ENCODE measurements at places on chromosomes 6 and 20.

DNA sequence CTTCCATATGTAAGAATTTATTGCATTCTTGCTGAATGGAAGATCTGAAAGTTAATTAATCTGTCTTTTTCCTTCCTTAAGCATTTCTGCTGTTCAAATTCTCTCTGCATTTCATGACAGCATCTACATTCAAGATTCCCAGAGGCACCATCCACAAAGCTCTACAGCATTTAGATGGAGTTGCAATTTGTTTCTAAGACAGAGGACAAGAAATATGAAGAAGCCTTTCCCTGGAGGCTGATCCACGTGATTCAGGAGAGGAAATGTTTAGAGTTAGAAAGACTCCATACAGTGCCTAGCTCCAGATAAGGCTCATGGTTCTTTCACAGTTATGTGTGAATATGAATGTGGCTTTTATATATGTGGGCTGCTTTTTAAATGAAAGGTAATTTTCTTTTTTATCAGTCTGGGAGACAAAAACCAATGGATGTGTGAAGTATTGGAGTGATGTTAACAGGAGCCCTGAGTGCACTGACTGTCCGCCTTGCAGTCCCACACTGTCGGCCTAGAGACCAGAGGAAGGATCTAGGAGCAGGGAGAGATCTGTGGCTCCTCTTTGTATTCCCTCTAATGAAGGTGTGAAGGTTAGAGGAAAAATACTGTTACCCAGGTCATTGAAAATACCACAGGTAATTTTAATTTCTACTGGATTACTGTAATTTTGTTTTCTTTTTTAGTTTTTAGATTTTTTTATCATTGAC is 686.6 kb upstream of the GJE1 start:
- DNase-seq: no peak

GRCh38 chr6:82015526-82015925 is 232.0 kb downstream of the IBTK start:
- DNase-seq: no peak

DNA sequence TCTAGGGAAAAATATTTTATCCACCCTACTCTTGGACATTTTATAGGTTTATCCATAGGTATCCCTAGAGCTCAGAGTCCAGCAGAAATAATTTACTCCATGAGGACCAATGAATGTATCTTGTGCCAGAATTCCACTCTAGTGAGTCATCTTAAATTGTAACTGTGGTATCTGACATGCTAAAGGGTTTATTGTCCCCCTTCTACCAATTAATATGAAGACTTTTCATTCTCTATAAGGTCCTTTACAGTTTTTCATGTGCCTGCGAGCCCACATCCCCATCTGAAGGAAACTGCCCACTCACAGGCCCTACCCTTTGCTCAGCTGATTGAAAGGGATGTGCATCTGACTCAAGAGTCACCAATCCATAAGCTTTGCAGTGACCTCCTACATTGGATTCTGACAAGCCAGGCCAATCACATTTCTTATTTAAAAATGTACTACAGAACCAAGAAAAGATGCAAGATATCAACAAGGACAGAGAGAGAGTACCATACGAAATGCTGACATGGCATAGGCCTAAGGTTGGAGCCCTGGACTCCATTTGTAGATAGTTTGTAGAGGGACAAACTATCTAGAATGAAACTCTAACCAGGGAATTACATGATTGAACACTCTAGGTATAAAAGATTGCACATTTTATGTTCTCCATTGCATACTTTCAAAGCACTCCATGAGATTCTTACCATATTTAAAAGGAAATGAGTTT is 93.4 kb upstream of the DEFB112 start:
- DNase-seq: no peak

GRCh38 chr6:27422651-27423332 is 34.2 kb downstream of the ZNF391 start:
- no peak for DNase-seq

- DNase-seq: no peak
These were observed 210.4 kb downstream of the TAF4 start for GRCh38 chr20:61855286-61855685.

Data from activated effector memory CD4-positive, alpha-beta T cell treated with Interleukin-2 at 50 U/mL for 16 hours (primary cell).